Muscle of leg (tissue), 16 donors: ENCODE measurements at places on chromosomes 5 and 9. TPM values are rescaled to one million over a fixed set of nuclear protein-coding genes. Genes with fewer than 3 reads are reported as not detected.

BSPRY gene
- 0.40 TPM for polyA plus RNA-seq

TMEM252 gene
- polyA plus RNA-seq: 1.4 TPM

- no peak overlapping the region for H3K4me3 ChIP-seq
- H3K4me1 ChIP-seq: peaks cover 76% of the 10 kb centered on the region
- no peaks in the 10 kb centered on the region for H3K27me3 ChIP-seq
- H3K36me3 ChIP-seq: peaks cover 10% of the 10 kb centered on the region
- H3K27ac ChIP-seq: peak overlapping the region; percentile 90
These were observed 27.6 kb downstream of the COL15A1 start for GRCh38 chr9:98971168-98971914.

DNA sequence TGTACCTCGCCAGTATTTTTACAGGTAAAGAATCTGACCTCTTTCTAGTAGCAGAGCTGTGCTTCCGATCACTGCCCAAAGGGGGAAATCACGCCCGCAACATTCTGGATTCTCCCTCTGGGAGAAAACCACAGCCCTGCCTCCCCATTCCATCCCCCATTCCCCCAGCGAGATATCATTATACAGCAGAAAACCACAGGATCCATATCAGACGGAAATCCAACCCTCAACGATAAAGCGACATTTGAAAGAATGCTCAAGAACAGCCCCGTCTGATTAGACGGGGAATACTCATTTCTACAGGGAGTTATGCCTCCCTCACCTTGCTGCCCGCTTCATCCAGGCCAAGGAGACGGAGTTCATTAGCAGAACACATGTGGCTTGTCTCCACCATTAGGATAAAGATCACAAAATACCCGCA lies 172.8 kb downstream of the COL23A1 start:
- no peaks in the 10 kb centered on the region for H3K36me3 ChIP-seq
- no peak overlapping the region for H3K4me3 ChIP-seq
- no peaks in the 10 kb centered on the region for H3K4me1 ChIP-seq
- DNase-seq: no peak

ADAMTSL1 gene
- polyA plus RNA-seq: 20.3 TPM

DNA sequence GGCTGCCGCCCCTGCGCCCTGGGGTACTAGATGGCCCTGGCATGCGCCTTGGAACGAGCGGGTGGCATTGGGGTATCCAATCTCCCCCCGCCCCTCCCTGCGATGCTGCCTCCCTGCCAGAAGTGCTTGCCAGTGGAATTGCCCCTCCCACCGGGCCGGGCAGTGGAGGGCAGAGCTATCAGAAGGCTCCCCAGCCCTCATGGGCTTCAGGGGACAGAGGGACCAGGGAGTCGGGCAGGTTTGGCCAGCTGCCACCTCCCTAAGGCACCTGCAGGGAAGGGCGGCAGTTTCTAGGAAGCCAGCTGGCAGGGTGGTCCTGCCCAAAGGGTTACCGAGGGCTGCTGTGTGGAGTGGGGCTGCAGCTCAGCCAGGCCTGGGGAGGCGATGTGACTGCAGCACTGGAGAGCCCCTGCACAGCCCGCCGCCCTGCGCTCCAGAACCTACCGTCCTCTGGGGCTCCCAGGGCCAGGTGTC lies 52.8 kb upstream of the EGFL7 start:
- peaks cover 68% of the 10 kb centered on the region for H3K4me1 ChIP-seq
- H3K4me3 ChIP-seq: no peak overlapping the region
- no peak for DNase-seq
- H3K36me3 ChIP-seq: no peaks in the 10 kb centered on the region

DNA sequence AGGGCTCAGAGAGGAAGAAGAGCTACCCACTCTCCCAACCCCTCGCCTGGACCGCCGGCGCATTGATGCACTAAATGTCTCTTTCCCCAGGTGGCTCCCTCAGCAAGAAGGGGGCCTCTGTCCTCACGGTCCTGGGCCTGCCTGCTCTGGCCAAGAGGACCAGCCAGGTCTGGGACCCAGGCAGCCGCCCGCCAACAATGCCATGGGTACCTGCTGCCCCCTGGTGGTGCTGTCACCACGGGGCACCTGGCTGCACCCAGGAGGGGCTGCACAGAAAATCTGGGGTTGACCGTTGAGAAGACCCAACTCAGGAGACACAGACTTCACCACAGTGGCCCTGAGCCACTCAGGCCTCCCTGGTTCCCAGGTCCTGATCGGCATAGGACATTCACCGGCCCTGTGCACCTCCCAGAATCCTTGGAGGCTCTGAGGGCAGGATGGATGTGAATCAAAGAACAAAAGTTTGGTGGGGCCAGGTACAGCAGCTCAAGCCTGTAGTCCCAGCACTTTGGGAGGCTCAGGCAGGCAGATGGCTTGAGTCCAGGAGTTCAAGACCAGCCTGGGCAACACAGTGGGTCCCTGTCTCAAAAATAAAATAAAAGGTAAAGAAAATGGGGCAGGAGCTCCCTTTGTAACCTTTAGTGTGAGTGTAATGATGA lies 2.4 kb upstream of the VAV2 start:
- peaks cover 55% of the 10 kb centered on the region for H3K4me1 ChIP-seq
- no peak overlapping the region for H3K4me3 ChIP-seq
- H3K27ac ChIP-seq: no peak overlapping the region
- peak; percentile 78 for DNase-seq
- no peaks in the 10 kb centered on the region for H3K36me3 ChIP-seq

DNA sequence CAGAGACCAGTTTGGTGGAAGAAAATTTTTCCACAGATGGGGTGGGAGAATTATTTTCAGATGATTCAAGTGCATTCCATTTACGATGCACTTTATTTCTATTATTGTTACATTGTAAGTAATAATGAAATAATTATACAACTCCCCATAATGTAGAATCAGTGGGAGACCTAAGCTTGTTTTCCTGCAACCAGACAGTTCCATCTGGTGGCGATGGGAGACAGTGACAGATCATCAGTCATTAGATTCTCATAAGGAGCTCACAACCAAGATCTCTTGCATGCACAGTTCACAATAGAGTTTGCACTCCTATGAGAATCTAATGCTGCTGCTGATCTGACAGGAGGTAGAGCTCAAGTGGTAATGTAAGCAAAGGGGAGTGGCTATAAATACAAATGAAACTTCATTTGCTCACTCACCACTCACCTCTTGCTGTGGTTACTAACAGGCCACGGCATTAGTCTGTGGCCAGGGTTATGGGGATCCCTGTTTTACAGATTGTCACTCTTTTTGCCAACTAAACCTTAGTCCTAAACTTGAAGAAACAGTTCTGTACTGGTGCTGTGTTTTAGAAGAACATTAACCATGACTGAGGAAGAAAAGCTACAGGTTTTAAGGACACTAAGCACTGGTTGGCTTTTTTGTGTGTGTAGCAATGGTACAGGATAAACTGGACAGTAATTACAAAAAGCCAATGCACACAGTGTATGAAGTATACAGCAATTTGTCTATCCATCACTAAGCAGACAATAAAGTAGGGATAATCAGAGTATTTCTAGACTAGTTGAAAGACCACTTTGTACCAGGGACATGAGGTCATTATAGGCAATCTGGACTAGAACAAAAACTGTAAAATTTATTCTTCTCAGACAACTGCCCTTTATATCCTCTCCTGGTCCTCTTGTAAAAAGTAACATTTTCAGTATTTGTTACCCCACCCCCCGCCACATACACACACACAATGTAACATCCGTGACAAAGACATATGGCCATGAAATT lies 9.9 kb downstream of the TMEM232 start:
- no peak overlapping the region for H3K4me3 ChIP-seq
- H3K27me3 ChIP-seq: no peaks in the 10 kb centered on the region
- no peak for DNase-seq

GRCh38 chr9:133354766-133355165 lies 1.5 kb downstream of the SURF1 start:
- peaks cover 23% of the 10 kb centered on the region for H3K4me1 ChIP-seq
- no peaks in the 10 kb centered on the region for H3K27me3 ChIP-seq
- H3K4me3 ChIP-seq: no peak overlapping the region
- H3K27ac ChIP-seq: no peak overlapping the region

FAM200C gene
- 9.6 TPM for polyA plus RNA-seq

AGXT2 gene
- polyA plus RNA-seq: not detected
